ENCODE measurements at places on chromosomes 1 and 21.

DNA sequence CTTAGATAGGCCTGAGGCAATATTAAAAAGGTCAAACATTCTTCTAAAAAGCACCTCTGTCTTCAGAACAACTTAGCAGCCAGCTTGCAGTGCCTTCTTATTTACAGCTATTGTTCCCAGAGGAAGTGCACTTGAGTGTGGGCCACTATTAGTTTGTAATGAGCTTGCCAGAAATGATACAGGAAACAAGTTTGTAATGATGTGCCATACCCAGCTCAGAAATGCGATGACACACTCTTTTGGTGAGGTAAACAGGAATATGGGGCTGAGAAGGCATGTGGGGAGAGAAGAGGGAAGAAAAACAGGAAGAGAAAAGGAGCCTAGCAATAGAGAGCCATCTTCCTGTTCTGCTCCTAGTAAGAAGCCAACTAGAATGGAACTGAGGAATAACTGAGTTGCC lies 295.4 kb downstream of the AGBL4 start:
- no peak for DNase-seq

GRCh38 chr1:114720492-114720891 lies 3.9 kb upstream of the NRAS start:
- DNase-seq: no peak

DNA sequence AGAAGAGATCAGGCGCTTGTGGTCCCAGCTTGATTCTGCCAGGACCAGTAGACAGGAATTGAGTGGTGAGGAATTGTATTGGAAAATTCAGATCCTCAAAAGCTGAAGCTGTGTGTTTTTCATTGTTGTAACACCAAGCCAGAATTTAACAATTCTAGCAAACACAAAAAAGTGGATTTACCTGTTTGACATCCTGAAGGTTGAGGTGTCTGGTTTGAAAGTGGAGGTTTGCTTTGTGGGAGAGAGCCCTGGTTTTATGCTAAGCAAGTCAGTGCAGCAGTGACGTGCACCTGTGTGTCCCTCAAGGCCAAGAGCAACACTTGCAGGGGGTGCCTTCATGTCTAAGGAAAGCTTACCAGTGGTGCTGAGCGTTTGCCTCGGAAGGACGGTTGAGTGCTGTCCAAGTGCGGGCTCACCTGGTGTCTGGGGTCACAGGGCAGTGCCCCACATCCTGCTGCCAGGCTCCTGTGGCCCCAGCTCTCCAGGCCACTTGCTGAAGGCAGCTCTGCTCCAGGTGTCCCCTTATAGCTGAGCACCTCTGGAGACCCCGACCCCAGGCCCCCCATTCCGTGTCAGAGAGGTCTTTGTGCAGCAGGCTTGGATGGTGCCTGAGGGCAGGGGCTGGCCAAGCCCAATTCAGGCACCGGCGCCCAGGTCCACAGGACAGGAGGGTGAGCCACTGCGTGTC lies 27.7 kb downstream of the PCNT start:
- DNase-seq: no peak

DNA sequence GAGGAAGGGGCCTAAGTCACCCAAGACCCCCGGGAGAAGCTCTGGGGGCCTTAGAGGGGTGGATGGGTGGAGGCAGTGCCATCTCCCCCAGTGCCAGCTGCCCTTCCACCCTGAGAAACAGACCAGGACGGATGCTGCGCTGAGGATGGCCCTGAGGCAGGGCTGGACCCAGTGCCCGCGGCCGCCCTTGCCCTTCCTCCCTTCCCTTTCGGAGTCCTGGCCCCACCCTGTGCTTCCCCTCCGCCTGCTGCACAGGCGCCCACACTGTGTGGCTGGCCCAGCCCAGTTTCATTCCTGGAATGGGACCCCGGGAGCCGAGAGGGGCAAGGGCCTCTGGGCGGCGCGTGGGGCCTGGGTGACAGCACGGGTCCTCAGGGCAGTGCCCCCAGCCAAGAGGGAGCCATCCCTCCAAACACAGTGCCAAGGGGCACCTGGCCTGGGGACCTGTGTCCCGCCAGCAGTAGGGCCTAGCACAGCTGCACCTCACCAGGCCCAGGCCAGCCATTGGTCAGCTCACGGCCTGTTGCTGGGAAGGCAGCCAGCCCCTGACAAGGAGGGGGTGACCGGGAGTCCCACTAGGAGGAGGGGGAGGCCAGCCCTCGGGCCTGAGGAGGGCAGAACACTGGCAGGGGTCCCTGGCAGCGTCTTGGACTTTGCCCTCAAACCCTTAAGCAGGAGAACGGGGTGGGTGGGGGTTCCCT lies 13.4 kb upstream of the SKI start:
- DNase-seq: no peak

DNA sequence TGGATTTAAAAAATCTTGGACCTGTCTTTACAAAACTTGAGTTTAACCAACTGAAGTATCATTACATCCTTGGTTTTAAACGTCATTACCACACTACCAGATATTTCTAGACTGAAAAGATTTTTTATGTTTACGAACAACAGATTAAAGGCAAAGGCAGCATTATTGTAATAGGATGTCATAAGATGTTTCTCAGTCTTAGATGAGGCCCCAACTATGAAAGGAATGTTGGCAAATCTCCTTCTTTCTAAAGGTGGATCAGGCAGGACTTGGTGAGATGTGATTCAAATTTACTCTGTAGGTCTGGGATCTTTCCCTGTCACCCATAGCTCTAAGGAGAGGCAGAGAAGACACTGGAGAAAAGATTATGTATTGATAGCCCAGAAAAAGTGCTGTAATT lies 417.9 kb downstream of the PTBP2 start:
- DNase-seq: no peak

DNA sequence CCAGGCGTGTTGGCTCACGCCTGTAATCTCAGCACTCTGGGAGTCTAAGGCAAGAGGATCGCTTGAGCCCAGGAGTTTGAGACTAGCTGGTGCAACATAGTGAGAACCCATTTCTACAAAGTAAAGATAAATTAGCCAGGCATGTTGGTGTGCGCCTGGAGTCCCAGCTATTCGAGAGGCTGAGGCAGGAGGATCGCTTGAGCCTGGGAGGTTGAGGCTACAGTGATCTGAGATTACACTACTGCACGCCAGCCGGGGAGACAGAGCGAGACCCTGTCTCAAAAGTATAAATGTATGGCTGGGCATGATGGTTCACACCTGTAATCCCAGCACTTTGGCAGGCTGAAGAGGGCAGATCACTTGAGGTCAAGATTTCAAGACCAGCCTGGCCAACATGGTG lies 51.5 kb upstream of the LBR start:
- no peak for DNase-seq

DNA sequence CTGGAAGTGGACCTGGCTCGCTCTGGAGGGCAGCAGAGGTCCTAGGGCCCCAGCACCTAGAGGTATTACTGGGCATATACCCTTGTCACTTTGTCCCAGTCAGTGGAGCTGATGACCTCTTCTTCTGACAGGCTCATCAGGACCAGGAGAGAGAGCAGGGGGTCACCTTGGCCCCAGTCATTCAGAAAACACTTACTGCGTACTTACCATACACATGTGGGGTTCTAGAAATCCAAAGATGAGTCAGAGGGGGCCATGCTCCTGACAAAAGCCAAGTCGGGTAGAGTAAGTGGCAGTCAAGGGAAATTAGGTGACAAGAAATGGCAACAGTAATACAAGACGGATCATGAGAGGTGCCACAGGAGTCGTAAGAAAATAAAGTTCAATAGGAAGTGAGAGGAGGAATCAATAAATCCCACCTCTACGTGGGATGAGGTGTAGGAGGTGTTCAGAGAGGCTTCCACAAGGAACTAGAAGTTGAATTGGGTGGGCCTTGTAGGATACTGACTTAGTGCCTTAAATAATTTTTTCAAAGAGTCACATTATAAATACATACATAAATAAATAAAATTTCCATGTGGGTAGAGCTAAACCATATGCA lies 6.8 kb downstream of the KCNC4 start:
- no peak for DNase-seq

Measured in stimulated activated CD8-positive, alpha-beta memory T cell treated with anti-CD3 and anti-CD28 coated beads, Interleukin-7, amount 100 ng/mL, for 48 hours (primary cell).